ENCODE measurements at places on chromosomes 5 and 9.

GRCh38 chr9:23526806-23527205 lies 299.2 kb downstream of the ELAVL2 start:
- no peak for DNase-seq

DNA sequence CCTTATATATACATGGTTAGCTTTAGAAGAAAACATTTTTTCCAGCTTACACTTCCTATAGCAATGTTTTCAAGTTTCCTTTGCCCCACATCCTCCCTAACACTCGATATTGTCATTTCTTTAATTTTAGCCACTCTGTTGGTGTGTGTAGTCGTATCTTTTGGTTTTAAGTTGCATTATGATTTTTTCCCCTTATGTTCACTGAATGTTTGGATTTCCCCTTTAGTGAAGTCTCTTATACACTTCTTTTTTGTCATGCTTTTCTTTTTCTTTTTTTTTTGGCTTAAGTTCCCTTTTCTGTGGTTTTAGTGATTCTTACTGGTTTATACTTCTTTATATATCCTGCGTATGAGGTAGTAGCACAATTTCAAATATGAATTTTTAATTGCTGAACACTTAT lies 58.8 kb downstream of the KDM4C start:
- no peak for DNase-seq

DNA sequence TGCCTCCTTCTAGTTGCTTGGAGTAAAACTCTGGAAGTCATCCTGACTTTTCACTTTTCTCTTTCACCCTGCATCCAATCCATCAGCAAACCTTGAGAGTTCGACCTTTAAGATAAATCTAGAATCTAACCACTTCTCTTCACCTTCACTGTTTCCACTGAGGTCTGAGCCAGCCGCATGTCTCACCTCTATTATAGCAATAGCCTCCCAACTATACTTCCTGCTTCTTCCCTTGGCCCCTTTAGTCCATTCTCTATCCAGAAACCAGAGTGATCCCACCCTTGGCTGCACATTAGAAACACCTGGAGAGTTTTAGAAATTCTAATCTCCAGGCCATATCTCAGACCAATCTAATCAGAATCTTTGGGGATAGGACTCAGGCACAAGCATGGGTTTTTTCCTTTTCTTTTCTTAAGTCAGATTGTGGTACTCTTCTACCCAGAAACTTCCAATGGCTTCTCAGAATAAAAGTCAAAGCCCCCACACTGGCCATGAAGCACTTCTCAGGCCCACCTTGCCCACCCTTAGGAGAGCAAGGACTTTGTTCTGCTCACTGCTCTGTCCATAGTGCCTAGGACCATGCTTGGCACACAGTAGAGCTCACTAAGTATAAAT lies 33.1 kb downstream of the MFAP3 start:
- no peak for DNase-seq

DNA sequence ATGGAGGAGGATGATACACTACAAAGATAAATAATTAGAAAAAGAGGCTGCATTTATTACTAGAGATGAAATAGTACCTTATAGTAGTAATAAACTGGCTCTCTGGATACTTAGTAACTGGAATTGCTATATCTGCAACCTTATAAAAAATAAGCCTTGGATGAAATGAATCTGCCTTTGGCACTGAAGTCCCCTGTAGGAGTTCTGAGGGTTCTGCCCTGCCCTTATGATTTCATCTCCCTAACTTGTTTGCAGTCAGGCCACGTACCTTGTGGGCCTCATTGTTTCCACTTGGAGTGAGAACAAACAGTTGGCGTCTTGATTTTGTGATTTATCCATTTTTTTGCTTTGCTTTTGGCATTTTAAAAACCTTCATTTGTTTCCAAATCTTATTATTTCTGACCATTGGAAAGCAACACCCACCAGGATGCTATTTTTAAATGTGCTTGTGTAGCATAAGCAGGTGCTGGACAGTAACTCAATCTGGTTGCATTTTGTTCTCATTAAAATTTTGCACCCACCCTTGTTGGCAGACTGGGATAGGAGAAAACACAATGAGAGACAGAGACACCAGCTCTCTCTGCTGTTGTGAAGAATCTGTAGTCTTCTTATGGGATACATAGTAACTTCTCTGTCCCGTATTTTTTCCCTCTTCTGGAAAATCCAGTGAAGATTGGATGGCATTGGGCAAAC lies 518.9 kb upstream of the SGCD start:
- no peak for DNase-seq

DNA sequence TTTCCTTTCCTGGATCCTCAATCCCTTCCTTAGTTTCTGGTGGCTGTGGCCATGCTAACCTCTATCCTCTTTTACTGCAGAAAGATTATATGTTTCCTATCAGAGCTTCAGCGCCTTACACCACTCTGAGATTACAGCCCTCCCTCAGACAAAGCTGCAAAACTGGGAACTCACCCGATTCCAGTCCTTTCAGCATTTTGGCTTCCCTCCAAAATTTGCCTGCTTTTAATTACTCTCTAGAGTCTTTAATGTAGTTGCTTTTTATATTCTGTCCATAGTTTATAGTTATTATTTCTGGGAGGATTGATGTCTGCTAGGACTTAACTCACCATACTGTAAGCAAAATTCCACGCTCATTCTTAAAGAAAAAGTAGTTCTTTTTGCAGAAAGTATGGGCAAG lies 110.2 kb downstream of the NSG2 start:
- DNase-seq = no peak

DNA sequence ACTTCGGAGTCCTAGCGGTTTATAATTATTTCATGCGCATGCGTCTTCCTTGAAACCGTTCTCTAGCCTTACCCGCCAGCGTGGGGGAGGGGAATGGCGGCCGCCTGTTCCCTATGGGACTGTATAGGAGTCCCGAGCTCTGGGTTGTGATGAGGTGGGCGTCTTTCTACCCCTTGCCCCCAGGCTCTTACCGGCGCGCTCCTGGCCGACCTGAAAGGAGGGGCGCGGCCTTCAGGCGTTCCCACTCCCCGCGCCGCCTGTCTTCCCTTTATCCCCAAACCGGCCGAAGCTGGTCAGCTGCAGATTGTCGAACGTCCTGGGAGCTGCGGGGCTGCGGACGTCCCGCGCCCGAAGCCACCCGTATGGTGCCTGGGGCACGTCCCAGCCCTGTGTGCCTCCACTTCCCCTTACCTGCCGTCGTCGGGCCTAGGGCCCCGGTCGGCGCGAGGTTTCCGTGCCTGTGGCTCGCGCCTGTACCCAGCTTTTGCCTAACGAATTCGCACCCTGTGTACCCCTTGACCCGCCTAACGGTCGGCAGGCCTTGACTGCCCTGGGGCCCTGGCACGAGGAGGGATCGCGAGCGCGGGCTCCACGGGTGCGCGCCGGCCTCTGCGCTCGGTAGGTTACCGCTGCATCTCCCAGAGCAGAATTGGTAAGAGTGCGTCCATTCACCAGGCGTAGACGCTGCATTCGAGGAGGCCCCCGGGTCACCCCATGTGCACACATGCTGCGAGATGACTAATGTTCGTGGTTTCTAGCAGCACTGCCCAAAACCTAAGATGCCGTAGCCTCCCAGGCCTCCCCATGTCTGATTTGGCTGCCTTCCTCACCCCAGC lies 653 bp upstream of the HNRNPH1 start:
- peak; percentile 63 for DNase-seq

- no peak for DNase-seq
These were observed 94.8 kb upstream of the SPATA31C2 start for GRCh38 chr9:88233091-88233490.

DNA sequence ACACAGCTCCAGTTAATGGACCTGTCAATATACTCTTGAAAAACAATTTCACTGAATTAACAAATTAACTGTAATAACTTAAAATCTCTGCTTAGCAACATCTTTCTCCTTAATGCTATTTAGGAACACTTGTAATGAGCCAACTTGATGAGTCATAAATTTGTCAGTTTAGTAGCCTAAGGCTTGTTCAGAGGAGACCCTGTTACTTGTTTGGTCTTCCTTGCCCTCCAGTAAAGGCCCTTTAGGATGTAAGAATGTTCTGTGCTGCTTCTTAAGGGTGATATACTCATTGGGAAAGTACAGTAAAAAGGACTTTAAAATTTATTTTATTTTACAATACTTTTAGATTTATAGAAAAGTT lies 11.4 kb upstream of the MATR3 start:
- no peak for DNase-seq

DNA sequence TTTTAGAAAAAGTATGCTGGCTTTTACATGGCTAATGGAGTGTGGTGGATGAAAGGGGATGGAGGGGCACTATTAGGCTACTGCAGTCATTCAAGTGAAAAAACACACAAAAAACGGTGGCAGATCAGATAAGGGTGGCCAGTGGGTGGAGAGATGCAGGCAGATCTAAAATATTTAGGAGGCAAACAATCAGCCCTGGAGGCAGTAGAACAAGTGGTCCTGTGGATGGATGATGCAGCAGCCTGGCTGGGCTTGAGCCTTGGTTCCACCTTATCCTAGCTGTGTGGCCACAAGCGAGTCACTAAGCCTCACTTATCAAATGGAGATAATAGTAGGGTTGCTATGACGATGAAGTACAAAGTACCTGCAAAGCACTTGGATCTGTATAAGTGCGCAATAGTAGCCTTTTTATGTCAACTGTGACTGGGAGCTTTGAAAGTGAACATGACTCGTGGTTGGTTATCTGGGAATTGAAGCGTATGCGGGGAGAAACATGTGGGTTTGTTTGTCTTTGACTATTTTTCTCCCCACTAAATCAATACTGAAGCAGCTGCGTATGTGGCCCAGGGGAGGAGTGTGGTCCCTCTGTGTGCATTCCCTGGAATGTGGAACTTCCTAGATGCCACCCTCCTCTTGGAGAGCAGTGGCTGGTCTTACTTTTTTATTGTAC lies 20.2 kb downstream of the NSG2 start:
- DNase-seq = no peak
